ENCODE measurements at places on chromosomes 1 and 21.

DNA sequence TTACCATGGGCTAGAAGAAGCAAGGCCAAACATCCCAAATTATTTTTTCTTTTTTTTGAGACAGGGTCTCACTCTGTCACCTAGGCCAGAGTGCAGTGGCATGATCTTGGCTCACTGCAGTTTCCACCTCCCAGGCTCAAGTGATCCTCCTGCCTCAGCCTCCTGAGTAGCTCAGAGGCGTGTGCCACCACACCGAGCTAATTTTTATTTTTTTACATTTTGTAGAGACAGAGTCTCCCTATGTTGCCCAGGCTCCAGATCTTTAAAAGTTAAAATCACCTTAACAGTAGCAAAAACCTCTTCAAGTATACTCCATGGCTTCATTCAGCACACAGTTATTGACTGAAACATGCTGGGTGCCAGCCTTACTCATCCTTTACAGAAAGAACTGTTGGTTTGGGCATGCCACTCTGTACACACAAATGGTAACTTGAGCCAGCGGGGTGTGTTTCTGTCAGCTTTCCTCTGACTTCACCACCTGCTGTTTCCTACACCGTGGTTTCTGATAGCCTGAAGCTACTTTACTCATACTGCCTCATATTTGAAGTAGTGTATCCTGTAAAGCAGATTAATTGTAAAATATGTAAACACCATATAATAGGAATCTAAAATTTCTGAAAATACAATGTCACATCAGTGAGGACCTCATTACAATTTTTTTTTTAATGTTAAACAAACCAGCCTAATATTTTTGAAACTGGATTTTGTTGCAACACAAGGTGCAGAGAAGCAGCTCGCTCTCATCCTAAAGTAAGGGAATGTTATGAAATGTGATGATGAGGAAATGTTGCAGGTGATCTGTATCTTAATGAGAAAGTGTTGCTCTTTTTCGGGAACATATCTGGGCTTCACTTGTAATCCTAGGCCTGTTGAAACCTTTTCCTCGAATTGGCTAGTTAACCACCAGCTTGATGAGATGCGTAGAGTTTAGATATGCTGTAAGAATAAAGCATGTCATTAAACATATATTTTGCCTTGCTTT lies 113.9 kb downstream of the ATP5PO start:
- DNase-seq, result no peak

DNA sequence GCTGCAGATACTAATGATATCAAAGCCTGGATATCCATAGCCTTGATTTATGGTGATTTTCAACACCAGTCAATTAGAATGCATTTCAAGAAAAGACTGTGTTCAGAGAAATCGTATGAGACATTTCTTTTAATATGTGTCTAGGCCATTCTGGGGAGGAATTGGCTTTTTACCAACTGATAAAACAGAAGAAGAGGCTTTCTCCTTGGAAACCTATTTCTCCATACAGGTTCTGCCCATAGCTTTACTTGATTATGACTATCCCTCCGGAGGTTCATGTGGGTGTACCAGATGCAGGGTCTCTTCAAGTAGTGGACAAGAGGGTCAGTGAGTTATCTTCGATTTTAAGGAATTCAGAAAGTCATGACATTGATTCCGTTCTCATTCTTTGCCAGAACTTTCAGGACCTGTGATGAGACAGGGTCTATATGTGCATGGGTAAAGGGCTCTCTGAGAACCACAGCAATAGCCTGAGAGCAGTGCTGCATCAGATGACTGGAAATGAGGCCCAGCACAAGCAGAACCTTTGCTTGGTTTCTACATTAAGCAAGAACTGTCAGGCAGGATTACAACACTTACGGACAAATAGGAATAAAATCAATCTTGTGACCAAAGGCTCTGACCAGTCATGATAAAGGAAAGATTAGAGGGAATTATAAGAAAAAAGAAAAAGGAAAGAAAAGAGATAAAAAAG lies 263.7 kb upstream of the SGIP1 start:
- DNase-seq, result no peak

DNA sequence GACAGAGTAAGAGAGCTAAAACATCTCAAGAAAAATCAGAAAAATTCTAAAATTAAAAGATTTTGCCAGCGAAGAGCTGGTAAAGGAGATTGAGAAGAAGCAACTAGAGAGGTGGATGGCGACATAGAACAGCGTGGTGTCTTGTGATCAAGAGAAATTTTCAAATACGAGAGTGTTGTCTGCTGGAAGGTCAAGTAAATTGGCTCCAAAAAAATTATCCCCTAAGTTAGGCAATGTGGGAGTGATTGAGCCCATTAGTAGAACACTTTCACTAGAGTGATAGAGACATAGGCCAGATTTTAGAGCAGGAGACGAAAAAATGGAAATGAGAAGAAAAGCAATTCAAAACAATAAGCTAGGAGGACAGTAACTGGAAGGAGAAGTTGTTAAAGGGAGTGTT lies 94.3 kb upstream of the MPC2 start:
- DNase-seq, result no peak

DNA sequence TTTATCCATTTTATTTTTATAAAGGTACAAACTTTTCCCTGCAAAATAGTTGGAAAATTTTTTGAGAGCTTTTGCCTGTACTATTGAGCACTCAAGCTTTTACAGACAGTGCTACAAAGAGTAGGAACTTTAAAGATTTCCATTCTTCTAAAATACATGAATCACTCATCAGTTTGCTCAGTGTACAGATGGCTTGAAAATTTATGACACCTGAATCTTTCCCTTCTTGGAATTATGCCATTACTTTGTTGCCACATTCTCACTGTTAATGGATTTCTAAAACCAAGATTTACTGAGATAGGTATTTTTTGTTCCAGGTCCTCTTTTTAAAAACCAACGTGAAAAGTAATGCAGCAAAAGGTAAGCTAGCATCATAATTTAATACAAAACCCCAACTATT lies 76.0 kb downstream of the GPATCH2 start:
- DNase-seq, result no peak

DNA sequence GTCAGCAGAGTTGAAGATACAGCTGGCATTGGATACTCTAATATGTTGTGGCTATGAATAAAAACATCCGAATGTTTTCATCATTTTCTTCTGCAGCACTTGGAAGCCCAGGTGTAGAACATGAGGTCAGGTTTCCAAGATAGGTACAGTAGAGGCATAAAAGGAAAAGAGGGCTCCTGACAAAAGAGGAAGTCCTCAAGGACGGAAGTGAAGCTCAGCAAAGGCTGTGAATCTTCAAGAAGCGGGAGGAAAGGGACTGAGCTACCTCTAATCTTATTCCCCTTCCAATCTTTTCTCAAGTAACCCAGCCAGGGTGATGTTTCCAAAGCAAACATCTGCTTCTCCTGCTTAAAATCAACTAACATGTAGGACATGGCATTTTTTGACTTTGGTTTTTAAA lies 4.4 kb upstream of the PIK3C2B start:
- no peak for DNase-seq

DNA sequence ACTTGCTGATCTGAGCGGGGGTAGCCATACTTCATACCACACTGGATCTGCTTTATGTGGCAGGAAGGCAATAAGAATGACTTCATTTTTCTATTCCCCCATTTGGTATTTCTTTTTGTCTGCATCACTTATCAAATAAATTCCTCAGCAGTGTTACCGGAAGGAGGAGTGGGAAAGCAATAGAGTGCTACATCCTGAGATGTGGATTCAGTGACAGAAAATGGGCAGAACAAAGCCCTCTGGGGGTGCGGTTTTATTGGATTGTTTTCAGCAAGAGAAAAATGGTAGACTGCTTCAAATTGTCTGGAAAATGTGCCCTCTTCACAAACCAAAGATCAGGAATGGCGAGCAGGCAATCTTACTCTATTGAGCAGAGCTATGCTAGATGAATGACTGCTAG lies 751.9 kb upstream of the NEGR1 start:
- DNase-seq, result no peak

- no peak for DNase-seq
Measured at GRCh38 chr1:207892764-207893163, 18.2 kb downstream of the CD34 start.

All from HuH-7 (cell line).